Choroid plexus epithelial cell (primary cell): ENCODE measurements at places on chromosomes 3 and 15.

DNA sequence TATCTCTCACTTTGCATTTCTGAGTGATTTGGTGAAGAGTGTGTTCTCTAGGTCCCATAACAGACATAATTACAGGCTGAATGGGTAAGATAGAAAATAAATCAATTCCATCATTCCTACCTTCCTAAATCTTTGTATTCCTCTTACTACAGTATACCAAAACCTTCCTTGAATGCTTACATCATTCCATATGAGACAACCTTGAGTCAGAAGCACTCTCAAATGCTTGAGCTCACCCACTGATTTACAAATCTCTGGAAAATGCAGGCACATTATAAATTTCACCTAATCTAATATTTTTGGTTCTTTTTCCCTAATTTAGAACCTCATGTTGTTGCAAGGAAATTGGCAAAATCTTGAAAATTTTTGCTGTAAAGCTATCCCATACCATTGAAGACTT, 239.1 kb downstream of the CBLB start:
- DNase-seq = no peak

GRCh38 chr3:99524559-99524958, 113.8 kb upstream of the COL8A1 start:
- no peak for DNase-seq

GRCh38 chr3:37625051-37625450, 236.6 kb upstream of the CTDSPL start:
- DNase-seq = no peak

- DNase-seq = peak; percentile 9
These were observed at the start of gene IL5RA for GRCh38 chr3:3110299-3110630. Gene IL5RA, minus strand, starts transcription at chr3:3110374. Its CDS starts 5,390 bp downstream, at chr3:3104984.

DNA sequence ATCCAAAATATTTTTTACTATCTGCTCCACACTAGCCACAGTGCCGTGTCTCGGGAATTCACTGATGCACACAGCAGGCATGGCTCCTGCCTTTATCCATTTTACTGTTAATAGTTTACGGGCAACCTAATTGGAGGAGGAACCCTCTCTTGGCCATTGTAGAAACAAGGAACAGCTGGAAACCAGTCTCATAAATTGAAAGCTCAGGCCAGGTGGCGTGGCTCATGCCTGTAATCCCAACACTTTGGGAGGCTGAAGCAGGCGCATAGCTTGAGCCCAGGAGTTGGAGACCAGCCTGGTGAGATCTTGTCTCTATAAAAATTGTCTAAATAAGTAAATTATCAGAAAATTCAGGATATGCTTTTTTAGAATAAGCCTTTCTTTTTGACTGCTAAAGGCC, 39.0 kb downstream of the IL5RA start:
- DNase-seq = no peak

- no peak for DNase-seq
These were observed 194.2 kb downstream of the PLCL2 start for GRCh38 chr3:17078926-17079465.
